H54 (cell line): ENCODE measurements at places on chromosomes 7 and 10.

DNA sequence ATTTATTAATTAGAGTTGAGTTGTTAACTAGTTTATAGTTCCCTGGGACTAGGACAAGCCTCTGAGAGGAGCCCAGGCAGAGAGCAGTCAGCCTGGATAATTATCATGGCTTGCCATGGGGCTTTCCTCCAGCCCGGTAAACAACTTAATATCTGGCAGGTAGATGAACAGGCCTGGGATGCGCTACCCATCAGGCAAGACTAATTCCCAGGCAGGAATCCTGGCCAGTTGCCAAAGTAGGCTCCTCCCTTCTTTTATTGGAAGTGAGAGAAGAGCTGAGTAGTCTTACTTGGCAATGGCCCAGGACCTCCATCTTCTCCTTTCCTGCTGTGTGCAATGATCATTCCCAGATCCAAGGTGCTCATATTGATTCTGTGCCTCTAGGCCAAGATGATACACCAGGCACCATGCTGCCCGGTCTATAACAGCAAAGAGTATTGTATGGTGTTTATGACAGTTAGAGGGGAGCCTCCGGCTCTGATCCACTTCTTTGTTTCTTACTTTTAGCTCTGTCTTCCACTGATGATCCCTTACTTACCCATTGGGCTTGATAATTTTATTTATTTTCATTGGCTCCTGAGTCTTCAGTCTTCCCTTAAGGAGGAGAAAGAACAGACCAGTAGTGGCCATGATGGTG is 408.7 kb downstream of the REEP3 start:
- DNase-seq: no peak

DNA sequence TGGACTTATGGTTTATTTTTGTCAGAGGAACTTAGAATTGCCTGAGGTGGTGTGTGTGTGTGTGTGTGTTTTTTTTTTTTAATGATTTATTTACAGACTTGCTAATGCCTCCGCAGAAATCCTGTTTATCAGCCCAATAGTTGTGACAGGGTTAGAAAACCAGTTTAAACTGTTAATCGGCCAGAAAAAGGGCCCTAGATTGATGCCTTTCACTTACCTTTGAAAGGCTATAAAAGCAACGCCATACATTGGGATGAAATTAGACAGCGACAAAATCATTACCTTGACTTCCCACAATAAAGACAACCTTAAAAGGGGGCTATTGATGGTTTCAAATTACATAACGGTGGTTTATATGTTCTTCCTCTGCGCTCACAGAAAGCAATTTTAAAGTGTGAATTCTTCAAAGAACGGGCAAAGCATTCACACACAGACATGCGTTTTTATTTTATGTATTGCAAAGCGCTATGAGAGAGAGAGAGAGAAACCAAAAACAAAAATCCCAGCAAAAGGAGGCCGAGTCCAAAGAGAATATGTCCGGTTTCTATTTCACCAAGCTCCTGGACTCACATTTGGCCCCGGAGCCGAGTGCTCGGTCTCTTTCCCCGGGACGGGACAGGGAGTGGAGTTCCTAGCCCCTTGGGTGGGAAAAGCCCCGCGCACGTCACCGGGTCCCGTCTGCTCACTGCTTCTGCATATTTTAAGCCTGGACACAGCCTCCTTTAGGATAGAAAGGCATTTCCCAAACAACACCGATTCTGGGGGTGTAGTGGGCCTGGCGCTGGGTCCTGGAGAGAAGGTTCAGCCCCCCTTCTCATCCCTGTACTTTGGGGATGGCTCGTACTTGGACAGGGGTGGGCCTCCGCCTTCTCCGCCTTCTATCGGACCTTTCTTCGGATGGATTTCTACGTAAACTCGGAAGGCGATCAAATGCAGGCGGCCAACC is 26.8 kb upstream of the VAX1 start:
- DNase-seq: no peak

DNA sequence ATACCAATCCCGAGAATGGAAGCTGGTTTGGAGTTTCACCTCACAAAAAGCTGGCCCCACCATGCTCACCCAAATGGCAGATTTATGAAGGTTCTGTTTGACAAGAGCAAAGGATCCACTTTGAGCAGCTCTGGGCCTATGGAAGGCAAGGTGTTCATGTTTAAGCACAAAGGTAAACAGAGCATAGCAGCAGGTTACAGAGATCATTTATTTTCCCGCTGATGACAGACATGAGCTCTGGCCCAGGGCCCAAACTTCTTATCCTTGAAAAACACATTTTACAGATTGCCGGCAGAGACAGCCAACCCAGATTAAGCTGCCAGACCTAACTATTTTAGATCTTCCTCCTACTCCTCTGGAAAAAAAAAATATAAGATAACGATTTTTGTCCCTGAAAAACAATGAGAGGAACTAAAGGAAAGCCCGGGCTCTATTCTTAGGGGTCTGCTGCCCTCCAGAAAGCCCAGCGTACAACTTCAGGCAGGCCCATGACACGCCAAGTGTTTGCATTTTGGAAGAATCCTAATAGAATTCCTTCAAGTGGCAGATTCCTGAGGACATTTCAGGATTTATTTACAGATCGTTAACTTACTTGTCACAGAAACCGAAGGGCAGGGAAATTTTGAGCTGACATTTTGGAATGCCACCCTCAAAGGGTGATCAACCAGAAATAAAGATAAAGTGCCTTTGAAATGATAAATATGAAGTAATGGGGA is 40.0 kb downstream of the SYPL1 start:
- no peak for DNase-seq

GRCh38 chr10:131788386-131788785 is 112.4 kb upstream of the PPP2R2D start:
- DNase-seq: no peak

GRCh38 chr10:101684782-101685181 is 10.2 kb downstream of the FBXW4 start:
- DNase-seq: no peak

- DNase-seq: no peak
Measured at GRCh38 chr10:11435581-11435981, 175.9 kb downstream of the USP6NL start.

- DNase-seq: no peak
Measured at GRCh38 chr10:119933179-119933578, 40.6 kb downstream of the SEC23IP start.

GRCh38 chr7:135333946-135334345 is 100.3 kb downstream of the STRA8 start:
- no peak for DNase-seq

DNA sequence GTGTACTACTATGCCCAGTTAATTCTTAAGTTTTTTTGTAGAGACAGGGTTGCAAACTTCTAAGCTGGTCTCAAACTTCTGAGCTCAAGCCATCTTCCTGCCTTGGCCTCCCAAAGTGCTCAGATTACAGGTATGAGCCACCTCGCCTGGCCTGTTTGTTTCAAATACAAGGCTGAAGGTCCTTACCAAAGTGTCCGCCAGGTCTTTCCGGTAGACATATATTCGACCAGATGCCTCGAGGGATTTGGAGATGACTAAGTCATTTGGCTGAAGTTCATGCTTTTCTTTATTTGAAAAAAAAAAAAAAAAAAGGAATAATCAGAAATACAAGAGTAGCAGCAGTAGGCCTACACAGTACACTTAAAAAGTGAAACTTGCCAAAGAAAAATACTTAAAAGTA is 204.5 kb upstream of the CDCA7L start:
- no peak for DNase-seq

DNA sequence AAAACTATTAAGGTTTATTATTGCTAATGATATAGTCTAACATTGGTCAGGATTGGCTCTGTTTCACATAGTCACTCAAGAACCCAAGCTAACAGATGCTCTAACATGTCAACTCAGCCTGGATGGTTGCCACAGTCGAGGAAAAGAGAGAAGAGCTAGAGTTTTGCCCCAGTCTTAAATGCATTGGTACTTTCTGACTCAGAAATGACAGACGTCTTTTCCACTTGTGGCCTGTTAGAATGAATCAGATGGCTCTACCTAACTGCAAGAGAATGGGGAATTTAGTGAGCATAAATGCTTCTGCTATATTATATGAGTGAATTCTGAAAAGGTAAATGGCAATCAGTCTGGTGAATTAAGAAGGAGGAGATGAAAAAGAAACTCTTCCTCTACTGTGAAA is 13.9 kb downstream of the HECTD2 start:
- no peak for DNase-seq

DNA sequence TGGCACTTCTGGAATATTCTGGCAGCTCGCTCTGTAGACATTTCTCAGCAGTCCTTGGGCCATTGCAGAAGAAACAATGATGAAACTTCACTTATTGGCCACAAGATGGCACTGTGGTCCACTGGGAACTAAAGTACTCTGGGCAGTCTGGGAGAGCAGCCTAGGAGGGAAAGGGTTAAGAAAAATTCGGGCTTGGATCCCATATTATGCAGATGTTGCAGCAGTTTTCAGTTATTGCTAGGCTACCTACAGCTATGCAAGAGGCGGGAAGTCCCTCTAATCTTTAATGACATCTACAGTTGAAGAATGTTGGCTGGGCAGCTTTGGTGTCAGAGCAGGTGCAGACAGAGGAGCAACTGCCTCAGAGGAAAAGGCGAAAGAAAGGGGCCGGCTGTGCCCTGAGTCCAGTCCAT is 201.7 kb upstream of the PRSS58 start:
- peak; percentile 42 for DNase-seq

DNA sequence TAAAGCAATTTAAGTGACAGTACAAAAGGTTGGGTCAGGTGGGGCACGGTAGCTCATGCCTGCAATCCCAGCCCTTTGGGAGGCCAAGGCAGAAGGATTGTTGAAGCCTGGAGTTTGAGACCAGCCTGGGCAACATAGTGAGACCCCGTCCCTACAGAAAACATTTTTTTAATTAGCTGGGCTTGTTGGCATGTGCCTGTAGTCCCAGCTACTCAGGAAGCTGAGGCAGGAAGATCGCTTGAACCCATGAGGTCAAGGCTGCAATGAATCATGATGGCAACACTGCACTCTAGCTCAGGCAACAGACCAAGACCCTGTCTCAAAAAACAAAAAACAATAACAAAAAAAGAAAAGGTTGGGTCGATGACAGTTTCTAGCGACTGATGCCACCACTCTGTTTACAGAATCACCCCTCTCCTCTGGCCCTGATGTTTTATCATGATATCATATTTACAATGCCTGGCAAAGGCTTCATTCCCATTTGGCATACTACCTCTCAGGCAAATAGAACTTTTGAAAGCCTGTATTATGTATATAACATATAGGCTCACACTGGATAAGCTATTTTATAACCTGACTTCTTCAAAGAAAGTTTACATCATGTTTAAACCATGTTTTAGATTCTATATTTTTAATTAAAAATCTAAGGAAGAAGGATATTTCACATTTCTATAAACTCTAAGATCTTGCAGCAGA is 558 bp upstream of the ABCC2 start:
- no peak for DNase-seq

- DNase-seq: no peak
Measured at GRCh38 chr10:7258948-7259523, 151.8 kb downstream of the SFMBT2 start.

DNA sequence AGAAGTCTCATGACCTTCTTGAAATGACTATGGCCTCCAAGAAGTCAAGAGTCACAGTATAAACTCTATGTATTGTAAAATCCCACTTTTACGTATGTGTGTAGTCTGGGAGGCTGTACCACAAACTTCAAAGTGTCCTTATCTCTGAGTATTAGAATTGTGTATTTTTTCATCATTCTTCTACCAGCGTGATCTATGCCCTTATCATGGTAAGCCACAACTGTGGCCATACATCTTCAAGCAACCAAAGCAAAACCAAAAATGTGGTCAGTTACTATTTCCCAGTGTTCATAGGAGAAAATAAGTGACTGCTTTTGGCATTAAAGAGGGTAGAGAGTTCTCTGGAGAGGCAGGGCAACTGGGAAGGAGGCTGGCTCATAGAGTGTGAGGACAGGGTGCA is 42.8 kb downstream of the SPOCK2 start:
- no peak for DNase-seq

- no peak for DNase-seq
Measured at GRCh38 chr7:155324012-155324917, 26.6 kb downstream of the INSIG1 start.

DNA sequence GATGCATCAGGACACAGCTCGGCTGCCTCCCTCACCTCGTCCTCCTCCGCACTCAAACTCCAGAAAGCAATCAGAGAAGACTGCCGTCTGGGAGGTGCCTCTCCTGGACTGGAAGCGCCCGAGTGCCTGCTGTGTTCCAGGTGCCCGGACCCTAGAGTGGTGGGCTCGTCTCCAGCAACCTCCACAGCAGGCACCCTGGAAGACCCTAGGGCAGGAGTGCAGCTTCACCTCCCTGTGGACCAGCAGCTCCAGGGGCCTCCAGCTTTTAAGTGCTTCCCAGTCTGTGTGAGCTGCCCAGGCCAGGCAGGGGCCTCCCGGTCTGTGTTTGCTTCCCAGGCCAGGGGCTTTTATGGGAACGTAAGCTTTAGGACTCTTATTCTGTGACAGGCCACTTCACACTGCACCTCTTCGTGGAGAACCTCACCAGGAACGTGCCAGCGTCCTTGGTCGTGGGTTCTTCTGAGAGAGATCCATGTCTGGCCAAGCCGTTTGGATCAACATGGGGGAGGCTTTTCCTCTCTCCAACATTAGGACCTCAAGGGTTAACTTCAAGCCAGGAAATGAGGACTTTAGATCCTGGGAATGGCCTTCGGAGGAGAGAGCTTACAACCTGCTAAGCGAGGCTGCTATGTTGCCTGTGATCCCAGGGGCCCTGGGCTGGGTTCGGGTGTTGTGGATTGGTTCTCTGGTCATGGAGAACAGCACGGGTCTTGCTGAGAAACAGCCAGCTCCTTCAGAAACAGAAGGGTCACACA is 5.9 kb upstream of the PWWP2B start:
- DNase-seq: no peak

DNA sequence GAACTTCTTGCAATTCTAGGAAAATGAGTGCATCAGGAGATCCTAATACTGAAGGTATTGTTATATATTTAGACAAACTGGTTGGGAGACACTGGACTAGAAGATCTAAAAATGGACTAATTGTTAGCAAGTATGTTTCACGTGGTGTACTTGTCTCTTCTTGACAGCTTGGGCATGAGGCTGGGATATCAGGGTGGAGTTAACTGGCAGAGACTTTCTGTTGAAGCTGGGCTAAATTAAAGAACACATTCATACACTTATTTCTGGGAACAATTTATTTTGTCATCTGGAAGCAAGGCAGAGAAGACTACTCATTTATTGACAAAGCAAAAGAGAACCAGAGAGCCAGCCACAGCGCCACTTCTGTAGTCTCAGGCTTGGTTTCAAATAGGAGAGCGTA is 25.9 kb downstream of the TYW1 start:
- DNase-seq: no peak
